ENCODE measurements at places on chromosomes 5 and 9.

DNA sequence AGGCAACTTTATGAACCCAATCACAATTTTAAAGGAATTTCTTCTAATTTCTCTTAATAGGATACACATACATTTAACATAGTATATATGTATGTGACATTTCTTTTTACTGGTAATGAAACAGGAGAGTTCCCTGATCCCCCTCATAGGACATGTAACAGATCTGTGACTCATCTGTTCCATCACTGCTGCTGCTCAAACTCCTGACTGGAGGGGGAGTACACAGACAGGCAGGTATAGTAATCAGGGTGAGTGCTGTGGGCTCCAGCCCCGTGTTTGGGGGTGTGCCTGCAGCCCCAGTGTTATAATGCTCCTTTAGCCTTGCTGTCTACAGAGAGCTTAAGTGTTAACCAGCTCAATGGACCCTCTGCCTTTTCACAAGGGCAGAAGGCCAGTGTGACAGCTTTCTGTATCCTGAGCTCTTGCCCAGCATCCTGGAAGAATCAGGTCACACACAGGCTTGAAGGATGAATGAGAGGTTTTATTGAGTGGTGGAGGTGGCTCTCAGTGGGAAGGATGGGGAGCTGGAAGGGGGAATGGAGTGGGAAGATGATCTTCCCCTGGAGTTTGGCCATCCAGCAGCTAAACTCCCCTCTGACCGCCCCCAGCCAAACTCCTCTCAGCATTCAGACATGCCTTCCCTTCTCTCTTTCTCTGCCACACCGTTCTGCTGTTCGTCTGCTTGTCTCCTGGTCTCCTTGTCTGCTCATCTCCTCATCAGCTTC lies 161.3 kb downstream of the ZNF608 start:
- no peak for DNase-seq

DNA sequence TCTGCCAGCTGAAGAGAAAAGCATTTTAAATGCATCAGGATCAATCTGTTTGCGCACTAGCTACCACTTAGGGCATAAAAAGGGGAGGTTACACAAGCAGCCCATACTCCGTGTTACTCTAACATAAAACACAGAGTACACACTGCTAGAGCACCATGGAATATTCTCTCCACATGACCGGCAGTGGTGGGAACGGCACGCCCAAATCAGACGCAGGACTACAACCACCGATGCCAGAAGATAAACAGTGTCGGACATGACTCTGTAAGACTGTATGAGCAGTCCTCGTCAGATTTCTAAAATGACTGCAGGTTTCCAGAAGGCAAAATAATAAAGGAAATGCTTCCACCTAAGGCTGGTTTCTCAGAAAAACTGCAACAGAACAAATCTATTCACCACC lies 40.0 kb downstream of the CDK5RAP2 start:
- DNase-seq = no peak

- no peak for DNase-seq
Observed at GRCh38 chr5:141182248-141182647, at the start of gene PCDHB16. Gene PCDHB16, plus strand, starts transcription at chr5:141182387. Its CDS starts 173 bp downstream, at chr5:141182560.

DNA sequence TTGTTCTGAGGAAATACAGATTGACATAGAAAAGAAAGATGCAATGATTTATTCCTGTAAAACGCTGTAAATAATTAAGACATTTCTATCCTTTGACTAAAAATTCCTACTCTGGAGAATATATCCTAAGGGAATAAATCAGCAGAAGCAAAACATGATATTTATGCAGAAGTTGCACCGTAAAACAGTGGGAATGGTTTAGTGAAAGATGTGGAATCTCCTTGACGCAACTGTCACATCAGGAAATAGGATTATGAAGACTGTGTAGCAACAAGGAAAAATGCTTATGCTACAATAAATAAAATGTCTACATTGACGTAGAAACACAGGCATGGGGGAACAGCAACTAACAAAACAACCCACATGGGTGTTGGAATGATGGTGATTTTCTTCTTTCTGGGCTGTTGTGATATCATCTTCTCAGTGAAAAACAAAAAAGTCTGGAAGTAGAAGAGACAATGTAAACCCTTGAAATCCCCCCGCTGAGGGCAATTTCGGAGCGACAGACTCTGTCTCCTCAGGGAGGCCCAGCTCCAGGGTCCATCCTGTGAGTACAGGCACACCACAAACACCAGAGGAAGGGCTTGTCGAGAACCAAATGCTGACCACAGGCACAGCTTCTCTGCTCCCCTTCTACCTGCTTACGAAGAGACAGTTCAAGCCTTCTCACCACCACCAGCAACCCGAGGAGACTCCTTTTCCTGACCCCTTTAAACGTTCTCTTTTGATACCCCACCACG lies 25.2 kb downstream of the COL23A1 start:
- DNase-seq = no peak

DNA sequence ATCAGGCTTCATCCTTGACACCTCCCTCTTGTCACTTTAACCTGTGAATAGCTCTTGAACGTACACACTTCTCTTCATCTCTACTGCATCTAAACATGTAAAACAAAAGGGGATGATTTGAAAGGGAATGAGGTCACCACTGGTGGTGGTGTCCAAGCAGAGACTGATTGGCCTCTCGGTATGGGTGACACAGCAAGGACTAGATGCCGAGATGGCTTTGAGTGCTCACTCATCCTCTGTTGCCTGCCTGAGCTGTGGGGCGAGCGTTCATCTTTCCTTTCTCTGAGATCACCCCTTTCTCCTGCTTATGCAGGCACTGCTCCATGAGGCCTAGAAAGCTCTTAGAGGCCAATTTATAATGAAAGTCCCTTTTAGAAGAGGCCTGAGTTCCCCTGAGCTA lies 51.9 kb downstream of the SEC61B start:
- DNase-seq = no peak

DNA sequence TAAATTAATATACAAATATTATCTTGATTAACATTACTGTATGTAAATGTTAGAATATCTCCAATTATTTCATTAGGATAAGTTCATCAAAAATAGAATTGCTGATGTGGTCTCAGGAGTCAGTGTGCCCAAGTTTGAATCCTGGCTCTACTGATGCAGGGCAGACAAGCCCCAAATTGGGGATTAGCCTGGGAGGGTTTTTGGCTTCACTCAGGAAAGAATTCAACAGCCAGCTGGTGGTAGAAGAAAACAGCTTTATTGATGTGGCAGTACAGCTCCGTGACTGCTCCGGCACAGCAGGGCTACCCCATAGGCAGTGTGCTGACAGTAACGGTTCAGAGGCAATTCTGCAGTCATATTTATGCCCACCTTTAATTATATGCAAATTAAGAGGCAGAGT lies 32.5 kb downstream of the COL27A1 start:
- no peak for DNase-seq

- no peak for DNase-seq
Observed at GRCh38 chr9:129491487-129491855, 129.4 kb downstream of the C9orf50 start.

DNA sequence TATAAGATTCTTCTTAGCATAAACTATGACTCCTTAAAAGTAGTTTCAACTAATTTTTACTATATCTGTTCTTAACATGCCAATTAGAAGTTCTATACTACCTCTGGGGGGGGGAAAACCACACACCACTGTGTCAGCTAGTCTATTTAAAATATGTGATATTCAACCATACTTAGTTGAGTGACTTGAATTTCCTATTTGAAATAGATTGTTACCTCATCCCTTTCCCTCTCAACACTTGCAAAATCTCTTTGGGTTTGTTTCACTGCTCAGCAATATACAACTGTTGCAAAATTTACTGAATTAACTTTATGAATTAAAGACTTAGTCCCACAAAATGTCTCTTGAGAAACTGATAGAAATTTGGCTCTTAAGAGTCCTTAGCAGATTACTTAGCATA lies 151.1 kb upstream of the POU5F2 start:
- DNase-seq = no peak

- no peak for DNase-seq
Observed at GRCh38 chr9:14722391-14723035, at the start of gene CER1. Gene CER1, minus strand, starts transcription at chr9:14722733. Its CDS starts 61 bp downstream, at chr9:14722672.

DNA sequence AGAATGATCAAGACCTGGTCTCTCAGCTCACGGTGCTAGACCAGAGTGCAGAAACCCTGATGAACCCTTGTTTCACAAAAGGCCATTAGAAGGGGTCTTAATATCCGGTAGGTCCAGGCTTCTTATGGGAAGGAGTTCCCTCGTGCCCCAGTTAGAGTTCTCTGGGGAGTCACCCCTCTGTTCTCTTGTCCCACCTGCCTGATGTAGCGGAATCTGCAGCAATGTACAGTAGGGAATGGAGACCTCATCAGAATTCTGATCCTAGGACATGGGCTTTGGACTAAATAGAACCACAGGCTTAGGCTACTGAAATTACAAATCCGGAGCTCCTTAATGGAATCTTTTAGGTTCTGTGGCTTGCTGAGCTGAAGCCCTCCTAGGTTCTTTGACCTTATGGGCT lies 243.6 kb upstream of the IRX2 start:
- no peak for DNase-seq

DNA sequence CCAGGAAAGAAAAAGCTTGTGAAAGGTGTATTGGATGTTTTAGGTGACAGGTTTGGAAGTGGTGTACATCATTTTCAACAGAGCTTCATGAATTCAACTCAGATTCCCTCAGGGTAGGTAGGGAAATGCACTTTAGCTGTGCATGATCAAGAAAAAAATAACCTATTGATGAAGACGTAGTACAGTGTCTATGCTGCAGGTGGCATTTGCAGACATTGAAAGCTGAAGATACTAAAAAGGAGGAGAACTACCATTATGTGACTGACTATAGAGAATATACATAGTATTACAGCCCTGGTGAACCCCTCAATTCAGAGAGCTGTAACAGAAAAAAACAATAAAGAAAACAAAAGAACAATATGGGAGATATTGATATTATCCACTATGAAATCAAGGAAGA lies 2344.7 kb upstream of the ACO1 start:
- no peak for DNase-seq

DNA sequence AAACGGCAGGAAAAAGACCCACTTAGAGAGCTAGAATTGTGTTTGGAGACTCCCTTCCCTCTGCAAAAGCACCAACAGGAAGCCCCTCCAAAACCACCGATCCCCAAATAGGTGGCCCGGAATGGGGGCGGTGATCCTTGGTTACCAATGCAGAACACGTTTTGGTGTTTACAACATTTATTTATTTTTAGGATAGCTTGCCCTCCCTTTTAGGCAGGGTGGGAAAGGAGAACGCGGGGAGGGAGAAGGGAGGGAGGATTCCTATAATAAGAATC lies 579 bp upstream of the NTRK2 start:
- no peak for DNase-seq

GRCh38 chr5:33300209-33300742 lies 140.5 kb upstream of the TARS1 start:
- no peak for DNase-seq

DNA sequence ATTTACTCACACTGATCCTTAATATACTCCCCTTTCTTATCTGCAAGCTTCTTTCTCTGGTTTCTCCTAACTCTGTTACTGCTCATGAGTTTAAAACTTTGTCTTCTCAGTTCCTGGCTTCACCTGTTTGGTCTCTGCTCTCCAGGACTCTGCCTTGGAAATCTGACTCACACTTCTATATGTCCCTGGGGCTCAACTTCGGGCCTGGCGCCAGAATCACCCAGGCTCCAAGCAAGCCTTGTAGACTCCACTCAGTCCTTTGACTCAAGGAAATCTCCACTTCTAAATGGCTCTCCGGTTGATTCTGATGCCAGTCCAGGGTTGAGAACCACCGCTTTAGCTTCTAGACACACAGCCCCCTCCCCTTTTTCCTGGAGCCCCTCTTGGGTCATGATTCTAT lies 57.8 kb downstream of the TMC1 start:
- DNase-seq = no peak

DNA sequence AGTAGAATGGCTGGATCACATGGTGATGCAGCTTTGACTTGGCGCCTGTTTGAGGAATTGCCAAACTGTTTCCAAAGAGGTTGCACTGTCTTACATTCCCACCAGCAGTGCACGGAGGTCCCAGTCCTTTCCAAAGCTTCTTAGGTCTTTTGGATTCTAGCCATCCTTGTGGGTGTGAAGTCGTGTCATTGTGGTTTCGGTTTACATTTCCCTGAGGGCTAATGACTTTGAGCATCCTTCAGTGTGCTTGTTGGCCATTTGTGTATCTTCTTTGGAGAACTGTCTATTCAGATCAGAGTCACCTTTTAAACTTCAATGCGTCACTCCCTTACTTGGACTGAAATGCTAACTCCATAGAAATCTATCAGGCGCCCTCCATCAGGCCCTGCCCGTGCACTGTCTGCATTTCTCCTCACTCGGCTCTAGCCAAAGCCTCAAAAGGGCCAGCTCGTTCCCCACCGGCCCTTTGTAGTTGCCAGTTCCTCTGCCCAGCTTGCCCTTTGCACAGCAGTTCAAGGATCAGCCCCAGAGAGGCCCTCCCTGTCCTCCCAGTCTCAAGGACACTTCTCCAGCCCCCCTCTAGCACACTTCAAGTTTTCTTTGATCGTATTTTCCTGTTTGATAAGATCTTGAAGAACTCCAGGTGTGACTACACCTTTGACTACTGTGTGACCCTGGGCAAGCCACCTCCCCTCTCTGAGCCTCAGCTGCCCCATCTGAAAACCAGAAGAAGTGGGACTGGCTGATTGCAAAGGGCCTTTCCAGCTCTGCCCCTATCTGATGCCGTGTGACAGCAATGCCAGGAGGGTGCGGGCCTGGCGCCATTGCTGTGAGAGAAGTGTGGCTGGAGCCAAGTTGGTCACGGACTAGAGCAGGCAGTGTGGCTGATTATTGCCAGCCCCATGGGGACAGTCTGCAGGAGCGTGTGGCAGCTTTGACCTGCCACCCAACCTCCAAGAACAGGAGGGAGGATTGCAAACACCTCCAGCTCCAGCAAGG lies 5.6 kb downstream of the HRH2 start:
- DNase-seq = no peak

GRCh38 chr5:36172599-36172998 lies 20.7 kb downstream of the SKP2 start:
- no peak for DNase-seq

- no peak for DNase-seq
Observed at GRCh38 chr5:14469551-14470377, 111.8 kb upstream of the OTULINL start.

DNA sequence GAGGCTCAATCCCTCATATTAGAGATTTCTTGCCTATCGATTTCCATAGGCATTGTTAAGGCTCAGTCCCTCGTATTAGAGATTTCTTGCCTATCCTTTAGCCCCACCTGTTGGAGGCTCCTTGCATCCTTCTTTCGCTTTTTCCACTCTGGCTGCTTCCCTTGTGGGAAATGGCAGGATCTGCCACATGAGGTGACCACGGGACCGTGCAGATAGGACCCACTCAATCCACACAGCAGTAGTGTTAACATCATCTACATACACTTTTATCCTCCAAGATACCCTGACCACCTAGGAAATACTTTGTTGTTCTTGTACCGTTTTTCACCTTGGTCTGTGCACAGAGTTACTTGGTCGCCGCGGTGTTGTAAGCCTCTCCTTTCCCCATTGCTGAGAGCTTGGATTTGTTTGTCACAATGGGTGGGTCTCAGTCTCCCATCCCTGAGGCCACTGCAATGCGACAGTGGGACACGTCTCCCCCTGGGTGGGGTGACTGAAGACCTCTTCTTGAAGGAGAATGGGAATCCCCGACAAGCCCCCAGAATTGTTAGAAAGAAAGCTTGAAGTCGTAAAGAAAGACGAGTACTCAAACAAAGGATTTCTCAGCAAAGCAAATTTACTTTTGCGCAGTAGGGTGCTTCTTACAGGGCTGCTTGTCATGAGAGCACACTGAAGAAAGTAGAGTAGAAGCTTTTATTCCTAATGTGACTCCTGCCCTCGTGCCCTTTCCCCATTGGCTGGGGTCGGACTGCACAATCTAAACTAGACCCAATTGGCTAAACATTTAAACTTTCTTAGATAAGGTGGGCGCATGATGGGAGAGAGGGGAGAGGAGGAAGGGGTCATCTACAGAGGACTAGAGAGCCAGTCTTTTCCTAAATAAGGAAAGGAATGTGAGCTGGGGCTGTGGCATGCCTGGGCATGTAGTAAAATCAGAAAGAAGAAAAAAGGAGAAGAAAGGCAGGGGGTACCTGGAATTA lies 19.8 kb downstream of the IFT74 start:
- DNase-seq = peak; percentile 17

Data from CD4-positive, alpha-beta T cell treated with Interleukin-2 at 100 ng/mL for 4 hours (primary cell).